ENCODE measurements at places on chromosomes 6 and 20.

- no peak for DNase-seq
These were observed 84.2 kb upstream of the SLC22A23 start for GRCh38 chr6:3541006-3541585.

GRCh38 chr20:4767084-4767483 lies 45.4 kb downstream of the PRND start:
- no peak for DNase-seq

- DNase-seq: no peak
These were observed 48.2 kb upstream of the TENT5A start for GRCh38 chr6:81800666-81801065.

GRCh38 chr20:539848-540247 lies 3.7 kb downstream of the CSNK2A1 start:
- DNase-seq: no peak

DNA sequence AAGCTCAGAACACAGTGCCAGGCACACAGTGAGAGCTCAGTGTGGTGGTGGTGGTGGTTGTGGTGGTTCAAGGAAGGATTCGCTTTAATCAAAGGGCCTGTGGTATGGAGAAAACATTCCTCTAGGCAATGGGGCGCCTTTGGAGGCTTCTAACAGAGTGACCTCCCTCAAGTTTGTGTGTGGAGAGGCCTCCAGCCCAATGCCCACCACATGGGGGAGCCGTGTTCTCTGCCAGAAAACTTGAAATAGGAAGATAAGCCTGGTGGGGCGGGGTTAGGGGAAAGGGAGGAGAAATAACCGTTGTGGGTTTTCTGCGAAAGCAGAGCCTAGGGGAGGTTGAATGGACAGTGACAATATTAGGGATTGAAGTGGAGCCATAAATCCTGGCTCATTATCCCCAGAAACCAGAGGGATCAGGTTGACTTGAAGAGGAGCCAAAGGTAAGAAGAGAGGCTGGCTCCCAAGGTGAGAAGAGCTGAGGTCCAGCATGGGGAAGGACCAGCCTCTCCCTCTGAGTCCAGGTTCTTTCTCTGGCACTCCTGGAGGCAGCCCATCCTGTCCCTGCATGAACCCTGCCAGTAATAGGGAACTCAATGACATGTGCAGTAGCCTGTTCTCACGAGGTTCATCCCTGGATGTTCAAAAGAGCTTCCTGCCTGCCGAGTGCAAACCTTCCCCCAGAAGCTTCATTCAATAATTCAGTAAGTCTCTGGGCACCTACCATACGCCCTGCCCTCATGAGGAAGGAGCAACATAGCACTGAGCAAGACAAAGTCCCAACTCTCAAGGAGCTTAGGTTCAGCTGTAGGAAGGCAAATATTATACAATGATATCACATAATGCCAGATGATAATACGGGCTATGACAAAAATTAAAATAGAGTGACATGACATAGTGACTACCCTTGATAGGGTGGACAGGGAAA lies 51.4 kb downstream of the TGM2 start:
- DNase-seq: no peak

GRCh38 chr6:50995036-50995435 lies 176.4 kb downstream of the TFAP2B start:
- no peak for DNase-seq
